Central memory CD4-positive, alpha-beta T cell (primary cell): ENCODE measurements at places on chromosomes 7 and 10.
A peak's percentile ranks its signal among the peaks of the same experiment; 100 is the strongest.

GRCh38 chr7:132001146-132001545 is 444.7 kb upstream of the PODXL start:
- DNase-seq, result no peak

DNA sequence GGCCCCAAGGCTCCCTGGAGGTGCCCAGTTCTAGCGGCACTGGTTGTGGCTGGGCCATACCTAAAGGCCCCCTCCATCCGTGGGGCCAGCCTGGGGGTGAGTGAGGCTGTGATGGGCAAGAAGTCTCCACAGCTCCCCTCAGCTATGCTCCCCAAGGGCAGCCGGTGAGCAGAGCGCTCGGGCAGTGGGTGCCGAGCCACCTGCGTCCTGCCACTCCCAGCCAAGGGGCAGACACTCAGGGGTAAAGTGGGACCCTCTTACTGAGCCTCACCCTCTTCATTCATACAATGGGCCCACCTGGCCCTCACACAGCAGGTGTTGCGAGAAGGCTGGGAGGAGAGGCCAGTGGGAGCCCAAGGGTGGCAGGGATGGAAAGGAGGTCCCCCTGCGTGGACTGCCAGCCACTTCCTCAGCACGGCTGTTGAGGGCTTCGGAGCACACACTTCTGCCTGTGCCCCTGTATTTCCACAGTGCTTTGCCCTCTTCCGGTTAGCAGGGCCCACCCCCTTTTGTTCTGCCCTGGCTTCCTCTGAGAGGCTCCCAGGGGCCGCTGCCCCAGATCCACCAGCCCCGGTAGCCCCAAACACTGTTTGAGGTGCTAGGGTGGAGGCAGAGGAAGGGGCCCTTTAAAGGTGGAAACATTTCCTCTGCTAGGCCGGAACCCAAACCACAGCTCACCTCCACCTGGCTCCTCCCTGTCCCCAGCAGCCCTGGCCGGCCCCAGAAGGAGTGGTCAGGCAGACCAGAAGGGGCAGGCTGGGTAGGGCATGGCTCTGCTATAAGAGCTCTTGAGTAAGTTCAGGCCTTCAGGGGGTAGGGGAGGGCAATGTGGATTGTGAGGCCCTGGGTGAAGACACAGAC is 16.4 kb upstream of the C10orf105 start:
- DNase-seq, result peak; percentile 68

DNA sequence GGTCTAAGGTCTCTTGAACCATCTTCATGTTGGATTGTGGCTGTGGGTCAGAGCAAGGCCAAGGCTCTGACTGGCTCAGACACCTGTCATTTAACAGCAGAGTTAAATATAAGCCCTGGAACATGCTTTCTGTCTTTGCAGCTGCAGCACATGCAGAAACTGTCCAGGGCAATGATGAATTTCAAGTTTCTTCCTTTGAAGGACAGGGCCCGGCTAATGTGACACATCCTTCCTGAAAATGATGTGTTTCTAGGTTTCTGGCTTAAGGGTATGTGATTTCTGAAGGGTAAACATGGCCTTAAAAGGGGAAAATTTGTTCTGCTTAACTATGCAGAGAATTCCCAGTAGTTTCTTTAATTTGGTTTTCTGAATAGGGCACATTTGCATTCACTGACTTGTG is 34.0 kb upstream of the SLC35B4 start:
- DNase-seq, result no peak

DNA sequence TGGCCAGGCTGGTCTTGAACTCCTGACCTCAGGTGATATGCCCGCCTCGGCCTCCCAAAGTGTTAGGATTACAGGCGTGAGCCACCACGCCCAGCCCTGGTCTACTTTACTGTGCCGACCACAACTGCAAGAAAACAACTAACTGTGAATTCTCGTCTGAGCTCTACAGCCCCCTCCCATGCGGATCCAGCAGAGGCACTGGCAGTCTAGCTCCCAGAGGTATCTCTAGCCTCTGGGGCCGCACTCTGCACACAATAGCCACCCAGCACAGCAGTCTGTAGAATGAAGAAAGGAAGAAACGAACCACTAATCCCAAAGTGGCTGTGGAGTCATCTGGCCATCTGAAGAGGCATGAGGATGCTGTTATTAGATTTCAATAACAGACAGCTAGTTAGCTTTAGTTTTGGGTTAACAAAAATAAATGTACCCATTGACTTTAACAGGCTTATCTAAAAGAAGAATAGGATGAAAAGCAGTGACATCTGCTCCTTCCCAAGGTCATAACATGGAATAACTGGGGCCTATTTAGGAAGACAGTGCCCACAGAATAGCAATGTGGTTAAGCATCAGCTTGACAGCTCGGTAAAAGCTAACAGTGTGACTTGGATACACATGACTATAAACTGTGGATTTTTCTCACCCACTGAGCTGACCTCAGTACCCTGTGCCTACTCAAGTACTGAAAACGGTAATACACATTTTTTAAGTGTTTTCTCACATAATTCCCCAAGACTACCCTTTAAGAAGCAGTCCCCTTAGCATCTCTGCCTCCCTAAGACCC is 131.9 kb downstream of the TNS3 start:
- DNase-seq, result no peak

- DNase-seq, result no peak
Observed at GRCh38 chr10:93386631-93387369, 95.3 kb downstream of the MYOF start.

GRCh38 chr7:80249619-80250295 is 115.1 kb downstream of the GNAI1 start:
- no peak for DNase-seq

DNA sequence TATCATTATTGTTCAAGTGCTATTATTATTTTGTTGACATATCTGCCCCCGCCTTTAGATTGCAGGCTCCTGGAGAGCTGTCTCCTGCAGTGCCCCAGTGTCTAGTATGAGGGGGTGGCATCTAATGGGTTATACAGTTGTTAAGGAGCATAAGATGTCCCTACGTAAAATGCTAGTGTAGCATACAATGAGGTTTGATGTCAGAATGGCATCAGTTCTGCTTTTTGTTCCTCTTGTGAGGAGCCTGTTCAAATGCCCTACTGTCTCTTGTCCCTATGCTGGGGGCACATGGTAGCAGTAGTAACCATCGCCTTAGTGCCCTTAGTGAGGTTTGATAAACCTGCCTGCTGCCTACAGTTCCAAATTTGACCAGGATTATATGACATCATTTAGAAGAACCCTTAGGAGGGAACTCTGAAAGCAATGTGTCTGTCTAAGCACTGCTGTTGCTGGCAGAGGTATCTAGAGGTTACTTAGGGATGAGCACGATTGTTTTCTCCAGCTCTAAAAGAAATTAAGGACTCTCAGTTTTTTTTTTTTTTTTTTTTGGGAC is 9.7 kb downstream of the CREM start:
- DNase-seq, result no peak

DNA sequence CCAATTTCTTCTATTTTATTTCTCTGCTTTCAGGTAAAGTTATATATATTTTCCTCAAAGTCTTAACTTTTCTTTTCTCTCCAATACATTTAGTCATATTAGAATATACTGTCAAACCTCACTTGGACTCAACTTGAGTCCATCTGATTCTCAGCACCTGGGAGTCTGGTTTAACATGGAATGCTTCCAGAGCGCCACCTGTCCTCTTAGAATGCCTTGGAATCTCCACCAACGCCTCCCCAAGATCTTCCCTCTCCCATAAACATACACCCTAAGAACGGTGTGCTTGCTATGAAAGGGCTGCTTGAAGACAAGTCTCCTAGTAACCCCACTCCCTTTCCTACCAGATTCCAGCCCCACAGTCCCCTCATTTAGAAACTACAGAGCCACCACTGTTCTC is 229.1 kb upstream of the MKLN1 start:
- no peak for DNase-seq

DNA sequence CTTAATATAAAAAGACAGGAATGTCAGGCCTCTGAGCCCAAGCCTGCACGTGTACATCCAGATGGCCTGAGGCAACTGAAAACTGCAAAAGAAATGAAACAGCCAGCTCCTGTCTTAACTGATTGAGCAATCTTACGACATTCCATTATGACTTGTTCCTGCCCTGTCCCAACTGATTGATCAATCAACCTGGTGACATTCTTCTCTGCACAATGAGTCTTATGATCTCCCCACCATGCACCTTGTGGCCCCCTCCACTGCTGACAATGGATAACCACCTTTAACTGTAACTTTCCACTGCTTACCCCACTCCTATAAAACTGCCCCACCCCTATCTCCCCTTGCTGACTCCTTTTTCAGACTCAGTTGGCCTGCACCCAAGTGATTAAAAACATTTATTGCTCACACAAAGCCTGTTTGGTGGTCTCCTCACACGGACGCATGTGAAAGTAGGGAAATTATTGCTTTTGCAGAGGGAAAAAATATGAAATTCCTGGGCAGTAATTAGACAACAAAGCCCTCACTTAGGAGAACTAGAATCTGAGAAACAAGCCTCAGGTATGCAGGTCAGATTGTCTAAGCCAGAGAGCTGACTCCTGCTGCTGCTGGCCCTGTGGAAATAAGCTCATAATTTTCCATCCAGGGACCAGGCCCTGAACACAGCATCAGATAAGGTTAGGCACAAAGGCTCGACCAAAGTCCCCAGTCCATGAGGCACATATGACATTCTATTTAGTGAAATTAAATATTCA is 5.3 kb downstream of the CYP3A7 start:
- DNase-seq, result no peak

DNA sequence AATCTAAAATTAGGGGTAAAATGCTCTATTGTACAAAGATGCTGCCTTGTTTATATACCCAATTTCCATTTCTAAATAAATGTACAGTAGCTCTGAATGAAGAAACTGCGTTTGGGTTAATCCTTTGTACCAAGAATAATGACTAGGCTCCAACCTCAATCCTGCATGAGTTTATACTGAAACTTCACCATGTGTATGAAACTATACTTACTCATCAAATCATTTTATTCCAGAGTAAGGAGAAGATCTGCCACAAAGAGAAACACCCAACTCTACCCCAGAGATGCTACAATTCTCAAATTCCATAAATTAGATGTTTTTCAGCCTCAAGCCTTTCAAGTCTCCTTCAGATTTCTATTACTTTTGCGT is 53.8 kb upstream of the AKR1E2 start:
- no peak for DNase-seq

DNA sequence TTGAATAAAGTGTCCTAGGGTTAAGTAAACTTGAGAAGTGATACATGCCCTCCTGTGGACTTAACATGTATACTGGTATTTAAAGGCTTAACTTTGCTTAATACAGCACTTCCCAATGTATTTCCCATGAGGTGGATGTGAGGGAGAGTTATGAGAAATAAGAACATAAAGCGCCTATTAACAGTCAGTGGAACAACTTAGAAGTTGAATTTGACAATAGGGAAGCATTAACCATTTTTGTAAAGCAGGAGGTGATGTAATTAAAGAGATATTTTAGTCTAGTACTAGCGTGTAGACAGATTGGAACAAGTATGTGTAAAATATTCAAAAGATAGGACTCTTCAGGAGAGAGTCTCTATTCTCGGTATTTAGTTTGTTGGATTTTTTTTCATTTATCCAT is 322.4 kb downstream of the GPR158 start:
- no peak for DNase-seq

- no peak for DNase-seq
Observed at GRCh38 chr10:110887560-110887959, 15.8 kb downstream of the PDCD4 start.

DNA sequence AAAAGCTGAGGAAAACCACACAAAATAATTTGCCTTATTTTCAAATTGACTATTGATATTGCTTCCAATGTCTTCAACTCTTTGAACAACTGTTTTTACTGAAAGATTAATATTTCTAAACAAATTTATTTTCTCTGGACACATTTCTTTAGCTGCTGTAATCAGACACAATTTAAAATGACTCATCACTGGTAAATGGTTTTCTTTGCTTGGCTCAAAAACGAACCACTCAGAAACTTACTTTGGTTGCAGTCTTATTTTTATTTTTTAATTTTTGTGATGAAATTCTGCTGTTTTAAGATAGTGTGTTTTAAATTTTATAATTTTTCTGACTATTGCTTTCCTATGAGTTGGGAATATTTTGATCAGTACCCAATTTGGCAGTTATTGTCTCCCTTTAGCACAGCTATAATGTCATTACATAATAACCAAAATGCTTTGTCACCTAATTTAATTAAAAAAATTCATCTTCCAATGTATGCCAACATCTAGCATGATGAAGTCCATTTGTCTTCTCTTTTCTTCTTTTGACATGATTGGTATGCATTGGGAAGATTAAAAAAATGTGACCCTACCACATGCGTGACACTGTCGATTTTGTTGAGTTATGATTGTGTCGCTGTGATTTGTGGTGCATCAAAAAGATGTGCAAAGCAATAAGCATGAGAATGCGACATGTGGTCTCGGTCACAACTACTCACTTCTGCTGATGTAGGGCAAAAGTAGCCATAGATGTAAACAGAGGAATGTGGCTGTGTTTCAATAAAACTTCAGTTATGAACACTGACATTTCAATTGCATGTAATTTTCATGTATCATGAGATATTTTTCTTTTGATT is 222.3 kb downstream of the SUGCT start:
- no peak for DNase-seq

DNA sequence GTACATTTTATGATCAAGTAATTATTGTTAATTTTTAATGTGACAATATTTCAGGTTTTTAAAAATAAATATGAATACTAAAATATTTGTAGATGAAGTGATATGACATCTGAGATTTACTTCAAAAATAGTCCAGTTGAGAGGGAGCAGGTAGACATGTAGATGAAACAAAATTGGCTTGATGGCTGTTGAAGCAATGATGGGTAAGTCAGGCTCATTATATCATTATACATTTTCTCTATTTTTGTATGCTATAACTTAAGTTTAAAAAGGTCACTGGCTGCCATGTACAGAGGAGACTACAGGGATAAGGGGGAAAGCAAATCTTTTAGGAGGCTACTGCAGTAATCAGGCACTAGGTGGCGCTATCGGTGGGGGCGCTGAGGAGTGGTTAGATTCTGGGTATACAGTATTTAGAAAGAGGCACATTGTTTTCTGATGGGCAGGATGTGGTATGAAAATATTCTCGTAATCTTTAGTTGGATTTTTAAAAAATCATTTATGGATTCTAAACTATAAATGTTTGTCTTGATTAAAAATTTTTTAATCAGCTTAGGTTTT is 189.8 kb upstream of the IMMP2L start:
- DNase-seq, result peak; percentile 38

DNA sequence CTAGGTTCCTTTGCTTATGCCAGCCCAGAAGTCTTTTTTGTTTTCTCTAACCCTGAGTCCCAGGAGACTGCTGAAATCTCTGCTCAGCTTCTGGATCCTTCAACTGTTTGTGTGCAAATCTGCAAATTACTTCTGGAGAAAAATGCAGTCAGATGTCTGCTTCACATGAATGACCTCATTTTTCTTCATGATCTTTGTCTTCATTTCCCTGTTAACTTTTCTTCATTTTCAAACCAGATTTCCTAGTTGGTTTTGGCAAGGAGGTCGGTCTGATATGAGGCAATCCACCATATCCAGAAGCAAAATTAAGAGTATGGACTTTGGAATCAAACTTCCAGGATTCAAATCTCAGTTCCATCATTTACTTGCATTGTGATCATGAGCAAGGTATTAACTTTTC is 66.8 kb downstream of the ZNF503 start:
- no peak for DNase-seq

DNA sequence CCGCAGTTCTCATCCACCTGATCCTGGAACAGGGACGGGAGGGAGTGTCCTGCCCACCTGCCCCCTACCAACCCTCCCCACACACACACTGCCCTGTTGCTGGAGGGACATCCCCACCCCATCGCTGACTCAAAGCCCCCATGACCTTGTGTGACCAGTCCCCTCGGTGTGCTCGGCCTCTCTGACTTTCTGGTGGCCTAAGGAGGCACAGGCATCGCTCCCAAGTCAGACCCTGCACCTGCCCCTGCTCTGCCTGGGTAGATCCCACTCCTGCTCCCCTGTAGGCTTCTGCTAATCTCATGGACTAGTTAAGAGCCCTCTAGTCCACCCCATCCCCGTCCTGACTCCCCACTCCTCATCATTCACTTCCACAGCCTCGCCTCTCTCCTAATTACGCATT is 58.8 kb upstream of the DOCK1 start:
- no peak for DNase-seq
